ENCODE measurements at places on chromosomes 2 and 18.
A peak's percentile ranks its signal among the peaks of the same experiment; 100 is the strongest.

DNA sequence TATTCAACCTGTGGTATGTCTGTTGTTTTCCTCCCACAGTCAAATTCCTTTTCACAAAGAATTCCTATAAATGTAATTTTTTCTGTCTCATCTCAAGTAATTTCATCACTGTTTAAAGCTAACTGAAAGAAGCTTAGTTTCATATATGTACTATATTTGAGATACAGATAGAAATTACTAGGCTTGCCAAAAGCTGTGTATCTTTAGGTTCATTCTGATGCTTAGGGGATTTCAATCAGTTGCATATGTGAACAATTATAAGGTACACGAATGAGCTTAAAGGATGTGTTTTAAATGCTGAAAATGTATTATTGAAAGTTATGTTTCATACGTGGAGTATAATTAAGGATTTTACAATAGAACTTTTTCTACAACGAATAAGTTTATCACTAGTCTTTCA, 59.2 kb upstream of the DSG1 start:
- no peak for DNase-seq

DNA sequence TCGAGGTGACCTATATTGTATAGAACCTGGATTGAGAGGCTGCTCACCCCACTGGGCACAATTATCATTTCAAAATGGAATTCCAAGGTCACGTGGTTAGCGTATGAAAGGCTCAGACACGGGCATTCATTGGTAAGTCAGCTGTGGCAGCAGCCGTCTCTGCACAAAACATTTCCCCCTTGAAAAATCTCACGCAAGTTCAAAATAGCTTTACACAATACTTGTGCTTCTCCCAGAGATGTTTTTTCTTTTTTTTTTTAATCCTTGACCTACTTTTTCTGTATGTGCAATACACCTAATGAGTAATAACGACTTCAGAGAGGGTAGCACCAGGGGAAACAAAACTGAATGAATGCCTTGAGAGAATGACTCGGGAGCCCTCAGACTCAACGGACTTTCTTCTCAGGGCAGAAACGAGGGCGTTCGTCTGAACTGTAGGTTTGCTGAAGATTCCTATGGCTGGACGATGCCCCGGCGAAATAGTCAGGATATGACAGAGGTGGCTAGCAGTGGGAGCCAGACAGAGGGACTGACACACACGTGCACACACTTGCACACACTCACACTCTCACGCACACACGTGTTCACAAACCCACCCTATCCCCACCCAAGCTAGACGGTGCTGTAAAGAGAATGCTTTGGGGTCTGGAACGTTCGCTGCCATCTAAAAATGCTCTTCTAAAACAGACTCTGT, 77.8 kb downstream of the PDCL3 start:
- no peak for DNase-seq

GRCh38 chr2:111025288-111025687, 95.4 kb upstream of the BCL2L11 start:
- no peak for DNase-seq

DNA sequence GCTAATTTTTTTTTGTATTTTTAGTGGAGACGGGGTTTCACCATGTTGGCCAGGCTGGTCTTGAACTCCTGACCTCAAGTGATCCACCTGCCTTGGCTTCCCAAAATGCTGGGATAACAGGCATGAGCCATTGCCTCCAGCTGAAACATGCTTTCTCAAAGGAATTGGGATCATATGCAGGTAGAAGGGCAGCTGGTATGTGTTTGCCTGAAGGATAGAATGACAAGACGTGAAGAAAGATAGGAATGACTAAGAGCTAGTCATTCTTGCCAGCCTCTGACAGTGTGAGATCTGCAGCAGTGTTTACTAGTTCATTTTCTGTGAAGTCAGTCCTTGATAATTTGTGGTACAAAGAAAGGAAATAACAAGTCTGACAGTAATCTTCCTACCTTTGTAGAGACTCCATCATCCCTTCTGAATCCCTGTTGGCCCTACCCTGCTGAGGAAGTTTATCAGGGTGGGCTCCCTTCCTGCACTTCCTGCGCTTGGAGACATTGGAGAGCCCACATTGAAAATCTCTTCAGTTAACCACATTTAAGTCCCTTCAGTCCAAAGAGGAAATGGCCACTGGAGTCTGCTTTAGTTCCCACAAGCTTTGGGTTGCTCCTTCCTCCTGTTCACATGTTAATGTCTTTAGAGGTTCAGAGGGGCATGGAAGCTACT, 14.7 kb downstream of the CFLAR start:
- DNase-seq = no peak

GRCh38 chr2:172806493-172806892, 70.8 kb downstream of the RAPGEF4 start:
- peak; percentile 42 for DNase-seq

DNA sequence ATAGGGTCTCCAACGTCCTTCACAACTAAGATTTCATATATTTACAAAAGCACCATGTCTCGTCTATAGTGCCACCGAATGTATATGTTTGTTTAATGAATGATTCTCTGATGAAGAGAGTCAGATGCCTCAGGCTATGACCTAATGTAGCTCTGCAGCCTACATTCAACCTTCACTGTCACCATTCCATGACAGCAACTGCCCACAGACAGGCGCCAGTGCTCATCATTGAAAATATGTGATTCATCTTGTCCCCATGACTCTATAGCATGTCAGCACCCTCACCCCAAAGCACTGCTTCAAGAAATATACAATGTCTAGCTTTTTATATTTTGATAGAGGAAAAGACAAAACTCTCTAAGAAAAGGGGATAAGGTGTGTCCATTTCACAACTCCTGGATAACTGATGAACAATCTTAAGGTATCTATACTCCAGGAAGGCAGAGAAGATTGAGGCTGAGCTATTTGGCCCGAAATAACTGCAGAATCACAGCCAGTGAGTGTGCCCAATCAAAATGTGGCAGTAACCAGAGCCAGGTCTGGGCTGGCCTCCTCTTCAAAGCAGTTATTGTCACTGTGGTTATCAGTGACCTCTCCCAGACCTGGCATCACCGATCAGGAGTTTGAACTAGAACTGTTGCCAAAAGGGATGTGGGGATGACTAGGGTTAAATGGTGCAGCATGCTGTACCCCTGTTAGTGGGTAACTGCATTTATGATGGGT, 246.6 kb downstream of the SETBP1 start:
- no peak for DNase-seq

- DNase-seq = no peak
Measured at GRCh38 chr18:79884963-79885728, 66.3 kb downstream of the SLC66A2 start.

DNA sequence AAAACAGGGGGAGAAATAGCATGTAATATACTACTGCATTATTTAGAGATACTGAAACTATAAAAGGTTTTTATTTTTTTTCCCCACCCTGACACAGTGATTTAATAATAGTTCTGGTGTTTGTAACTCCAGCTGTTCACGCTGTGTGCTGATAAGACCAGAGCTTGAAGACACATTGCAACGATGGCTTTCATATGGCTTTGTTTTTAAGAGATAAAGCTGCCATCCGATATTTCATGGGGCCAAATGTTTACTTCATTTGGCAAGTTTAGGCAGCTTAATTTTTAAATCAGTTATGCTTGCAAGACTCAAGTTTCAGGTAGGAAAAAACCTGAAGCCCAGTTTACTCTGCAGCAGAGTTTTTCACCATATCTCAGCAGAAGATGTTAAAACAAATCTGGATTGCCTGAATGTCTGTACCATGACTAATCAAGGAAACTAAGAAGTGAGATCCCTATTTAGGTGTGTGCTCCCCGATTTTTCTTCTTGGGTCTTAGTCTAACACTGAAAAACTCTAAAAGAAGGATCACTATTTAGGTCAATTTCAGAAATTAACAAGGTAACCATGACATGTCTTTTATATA, 508.6 kb downstream of the PARD3B start:
- DNase-seq = peak; percentile 88

DNA sequence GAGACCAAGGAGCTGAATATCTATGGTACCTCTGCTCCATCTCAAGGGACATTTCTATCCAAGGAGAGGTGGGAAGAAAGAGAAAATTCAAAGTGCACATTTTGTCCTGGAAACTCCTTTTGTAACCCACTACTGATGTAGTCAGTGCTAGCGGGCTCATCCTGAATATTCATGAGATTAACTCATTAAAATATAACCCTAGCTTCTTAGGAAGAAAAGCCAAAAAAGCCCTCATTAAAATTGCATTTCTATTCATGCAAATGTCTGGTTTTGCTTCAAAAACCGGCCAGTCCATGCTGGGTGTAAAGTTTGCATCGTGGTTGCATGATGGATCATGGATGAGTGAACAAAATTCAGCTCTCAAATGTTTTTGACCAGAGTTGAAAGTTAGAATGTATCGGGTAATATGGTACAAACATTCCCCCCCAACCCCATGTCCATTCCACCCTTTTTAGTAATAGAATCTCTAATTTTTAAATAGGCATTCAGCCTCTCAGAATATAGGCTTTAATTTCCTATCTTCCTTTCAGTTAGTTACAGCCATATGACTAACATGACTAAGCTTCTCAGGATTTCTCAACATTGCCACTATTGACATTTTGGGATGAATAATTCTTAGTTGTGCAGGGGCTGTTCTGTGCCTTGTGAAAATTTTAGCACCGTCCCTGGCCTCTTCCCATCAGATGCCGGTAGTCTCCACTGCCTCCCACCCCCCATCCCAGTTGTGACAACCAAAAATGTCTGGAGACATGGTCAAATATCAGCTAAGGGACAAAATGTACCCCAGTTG, 104.2 kb upstream of the RND3 start:
- DNase-seq = no peak

- DNase-seq = no peak
Measured at GRCh38 chr2:200158647-200159356, 147.7 kb upstream of the SPATS2L start.

GRCh38 chr2:32958821-32959220, 12.1 kb downstream of the LTBP1 start:
- no peak for DNase-seq

DNA sequence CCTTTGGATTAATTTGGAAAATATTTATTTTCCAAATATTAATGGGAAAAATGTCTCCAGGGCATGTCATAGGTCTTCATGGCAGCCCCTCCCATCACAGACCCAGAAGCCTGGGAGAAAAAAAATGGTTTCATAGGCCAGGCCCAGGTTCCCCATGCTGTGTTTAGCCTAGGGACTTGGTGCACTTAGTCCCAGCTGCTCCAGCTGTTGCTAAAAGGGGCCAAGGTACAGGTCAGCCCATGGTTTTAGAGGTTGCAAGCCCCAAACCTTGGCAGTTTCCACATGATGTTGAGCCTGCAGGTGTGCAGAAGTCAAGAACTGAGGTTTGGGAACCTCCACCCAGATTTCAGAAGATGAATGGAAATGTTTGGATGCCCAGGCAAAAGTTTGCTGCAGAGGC, 309.6 kb downstream of the SOCS6 start:
- DNase-seq = no peak

DNA sequence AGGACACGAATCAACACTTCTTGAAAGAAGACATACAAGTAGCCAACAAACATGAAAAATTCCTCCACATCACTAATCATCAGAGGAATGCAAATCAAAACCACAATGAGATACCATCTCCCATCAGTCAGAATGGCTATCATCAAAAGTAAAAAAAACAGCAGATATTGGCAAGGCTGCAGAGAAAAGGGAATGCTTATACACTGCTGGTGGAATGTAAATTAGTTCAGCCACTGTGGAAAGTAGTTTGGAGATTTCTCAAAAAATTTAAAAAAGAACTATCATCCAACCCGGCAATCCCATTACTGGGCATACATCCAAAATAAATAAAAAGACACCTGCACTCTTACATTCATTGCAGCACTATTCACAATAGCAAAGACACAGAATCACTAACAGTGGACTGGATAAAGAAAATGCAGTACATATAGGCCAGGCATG, 78.7 kb downstream of the GRB14 start:
- peak; percentile 30 for DNase-seq

DNA sequence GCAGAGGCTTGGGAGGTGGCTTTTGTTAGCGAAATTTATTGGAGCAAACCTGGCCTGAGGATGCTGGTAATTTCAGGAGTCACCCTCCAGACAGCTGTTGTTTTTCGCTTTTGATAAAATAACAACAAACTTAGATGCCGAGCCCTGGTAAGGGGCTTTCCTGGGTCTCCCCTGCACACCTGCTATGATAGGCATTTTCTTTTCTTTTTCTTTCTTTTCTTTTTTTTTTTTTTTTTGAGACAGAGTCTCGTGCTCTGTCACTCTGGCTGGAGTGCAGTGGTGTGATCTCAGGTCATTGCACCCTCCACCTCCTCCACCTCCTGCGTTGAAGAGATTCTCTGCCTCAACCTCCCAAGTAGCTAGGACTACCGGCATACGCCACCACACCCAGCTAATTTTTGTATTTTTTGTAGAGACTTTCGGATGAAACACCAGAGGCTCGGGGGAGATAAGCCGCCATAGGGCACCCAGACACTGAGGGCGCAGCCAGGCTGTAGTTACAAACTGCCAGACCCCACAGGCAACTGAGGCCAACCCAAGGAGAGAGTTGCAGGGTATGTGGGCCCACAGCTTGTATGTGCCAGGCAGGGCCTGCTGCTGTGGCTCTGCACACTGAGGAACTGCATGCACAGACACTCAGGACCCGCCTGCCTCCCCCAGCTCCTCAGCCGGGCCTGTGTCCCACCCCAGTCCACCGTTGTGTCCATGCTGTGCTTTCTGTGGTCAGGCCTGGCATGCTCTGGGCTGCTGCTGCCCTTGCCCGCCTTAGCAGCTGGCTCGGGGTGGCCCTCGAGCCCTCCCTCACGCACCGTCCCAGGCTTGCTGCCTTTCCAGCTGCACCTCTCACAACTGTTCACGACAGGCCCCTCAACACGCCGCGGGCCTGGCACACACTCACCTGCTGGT, 3.9 kb downstream of the GYPC start:
- DNase-seq = no peak

DNA sequence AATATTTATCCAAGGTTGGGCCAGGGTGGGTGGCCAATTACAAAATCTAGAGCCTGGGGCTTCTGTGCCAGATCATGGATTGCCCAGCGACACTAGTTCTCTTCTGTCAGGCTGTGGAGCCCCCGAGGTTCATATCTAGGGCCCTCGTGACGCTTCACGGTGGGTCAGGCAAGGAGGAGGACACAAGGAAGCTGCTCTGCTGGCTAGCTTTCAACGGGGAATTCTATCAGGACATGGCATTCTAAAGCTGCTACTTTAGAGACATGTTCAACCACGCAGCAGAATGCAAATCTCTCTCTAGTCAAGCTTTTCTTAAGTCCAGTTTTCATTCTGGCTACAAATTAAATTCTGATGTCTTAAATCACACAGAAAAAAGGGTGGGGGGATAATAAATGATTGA, 180.2 kb downstream of the THADA start:
- DNase-seq = no peak

- DNase-seq = no peak
Measured at GRCh38 chr2:50379351-50379750, 652.6 kb downstream of the NRXN1 start.

DNA sequence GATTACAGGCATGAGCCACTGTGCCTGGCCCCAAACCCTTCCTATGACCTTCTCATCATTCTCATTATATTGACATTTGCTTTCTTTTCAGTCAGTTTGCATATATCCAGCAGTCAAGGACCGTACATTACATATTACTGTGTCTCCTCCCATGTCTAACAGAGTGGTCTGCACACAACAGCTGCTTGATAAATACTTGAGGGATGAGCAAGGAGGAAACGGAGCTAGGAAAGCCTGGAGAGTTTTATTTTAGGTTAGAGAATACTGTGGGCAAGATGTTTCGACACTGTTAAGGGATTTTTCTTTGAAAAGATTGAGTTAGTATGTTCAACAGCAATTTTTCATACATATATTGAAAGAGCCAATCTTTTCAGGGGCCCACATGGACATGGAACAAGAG, 76.2 kb upstream of the CHRNA1 start:
- DNase-seq = no peak
